Activated CD4-positive, alpha-beta T cell treated with anti-CD3 and anti-CD28 coated beads, Interleukin-2, amount 10 ng/mL, durations not matched to agents 24 days and 14 days (primary cell): ENCODE measurements at places on chromosomes 16 and 17. TPM values are rescaled to one million over a fixed set of nuclear protein-coding genes. Genes with fewer than 3 reads are reported as not detected.

DNA sequence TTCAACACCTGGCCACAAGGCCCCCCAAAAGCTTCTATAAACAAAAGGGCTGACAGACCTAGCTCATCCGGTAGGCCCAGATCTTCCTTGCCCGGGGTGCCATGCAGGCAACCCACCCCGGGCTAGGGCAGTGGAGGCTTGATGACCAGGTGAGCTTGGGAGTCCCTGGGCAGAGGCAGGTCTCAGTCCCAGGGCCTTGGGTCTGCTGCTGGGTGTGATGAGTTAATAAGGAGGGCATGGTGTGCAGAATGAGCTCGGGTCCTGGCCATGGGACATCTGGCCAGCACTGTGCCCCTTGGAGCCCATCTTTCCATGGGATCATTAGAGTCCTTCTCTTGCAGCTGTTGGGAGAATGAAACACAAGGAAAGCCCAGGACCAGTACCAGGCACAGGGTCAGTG, 20.2 kb upstream of the MPRIP start:
- DNase-seq = no peak

- DNase-seq = no peak
Measured at GRCh38 chr17:17770632-17771044, 66.1 kb downstream of the SREBF1 start.

DNA sequence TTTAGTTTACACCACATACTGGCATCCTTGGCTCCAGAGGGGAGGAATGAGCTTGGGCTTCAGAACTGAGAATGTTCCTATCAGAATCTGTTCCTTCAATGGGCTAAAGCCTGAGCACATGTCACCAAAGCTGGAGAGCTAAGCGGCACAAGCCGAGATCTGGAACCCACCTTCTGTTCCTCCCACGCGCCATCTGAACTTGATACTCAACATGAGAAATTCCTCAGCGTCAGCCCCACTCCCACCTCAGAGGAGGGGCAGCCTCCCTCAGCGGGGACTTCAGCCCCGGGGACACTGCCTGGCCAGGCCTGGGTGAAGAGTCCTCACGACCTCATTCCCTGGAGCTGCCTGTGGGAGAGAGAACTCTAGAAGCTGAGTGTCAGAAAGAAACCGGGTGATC, 22.8 kb upstream of the SLC47A1 start:
- DNase-seq = no peak

DNA sequence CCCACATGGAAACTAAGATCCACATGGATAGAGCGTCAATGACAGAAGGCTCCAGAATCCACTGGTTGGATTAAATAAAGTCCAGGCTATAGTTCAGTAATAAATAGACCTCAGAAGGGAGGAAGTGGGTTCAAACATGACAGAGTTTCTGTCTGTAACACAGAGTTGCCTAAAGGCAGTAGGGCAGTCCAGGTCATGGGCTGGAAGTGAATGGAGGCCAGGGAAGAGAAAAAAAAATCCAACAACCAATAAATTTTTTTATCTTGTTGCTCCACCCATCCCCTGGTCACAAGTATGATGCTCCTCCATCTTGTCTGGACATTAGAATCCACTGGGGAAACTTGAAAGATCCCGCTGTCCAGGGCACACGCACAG, 92.4 kb downstream of the RGS9 start:
- no peak for DNase-seq

Gene FKBP10
- 0.31 and 0.47 TPM in 2 replicates for total RNA-seq

DNA sequence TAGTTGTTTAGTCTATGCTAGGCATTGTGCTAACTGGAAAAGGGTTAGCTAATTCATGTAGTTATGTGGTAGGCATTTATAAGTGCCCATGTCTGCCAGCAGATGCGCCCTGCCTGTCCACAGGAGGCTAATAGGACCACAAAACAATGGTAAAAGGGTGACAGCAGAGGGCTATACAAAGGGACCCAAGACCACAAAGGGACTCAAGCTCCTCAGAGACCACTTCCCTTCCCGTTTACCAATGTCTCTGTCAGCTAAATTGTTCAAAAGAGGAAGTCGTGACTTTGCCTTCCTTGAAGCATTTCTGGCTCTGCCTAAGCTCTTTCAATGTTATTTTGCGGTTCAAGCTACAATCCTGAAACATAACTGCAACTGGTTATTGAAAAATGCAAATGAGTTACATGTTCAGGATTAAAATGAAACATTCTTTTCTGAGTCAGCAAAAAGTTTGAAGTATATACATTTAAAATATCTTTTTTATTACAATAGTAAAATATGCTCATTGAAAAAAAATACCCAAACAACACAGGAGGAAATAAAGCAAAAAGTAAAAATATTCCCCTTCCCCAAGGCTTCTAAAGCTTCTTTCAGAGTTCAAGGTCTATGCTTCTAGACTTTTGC, 149.2 kb downstream of the MAF start:
- peak; percentile 61 for DNase-seq

- DNase-seq = no peak
Measured at GRCh38 chr16:18803569-18804462, 2.5 kb upstream of the ARL6IP1 start.

DNA sequence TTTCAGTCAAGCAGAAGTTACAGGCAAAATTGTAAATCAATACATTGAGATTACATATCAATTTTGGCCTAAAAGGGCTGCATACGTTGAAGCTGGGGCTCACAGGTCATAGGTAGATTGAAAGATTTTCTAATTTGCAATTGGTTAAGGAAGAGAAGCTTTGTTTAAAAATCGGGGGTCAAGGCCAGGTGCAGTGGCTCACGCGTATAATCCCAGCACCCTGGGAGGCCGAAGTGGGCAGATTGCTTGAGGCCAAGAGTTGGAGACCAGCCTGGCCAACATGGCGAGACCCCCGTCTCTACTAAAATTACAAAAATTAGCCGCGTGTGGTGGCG, 68.4 kb downstream of the MARF1 start:
- no peak for DNase-seq

DNA sequence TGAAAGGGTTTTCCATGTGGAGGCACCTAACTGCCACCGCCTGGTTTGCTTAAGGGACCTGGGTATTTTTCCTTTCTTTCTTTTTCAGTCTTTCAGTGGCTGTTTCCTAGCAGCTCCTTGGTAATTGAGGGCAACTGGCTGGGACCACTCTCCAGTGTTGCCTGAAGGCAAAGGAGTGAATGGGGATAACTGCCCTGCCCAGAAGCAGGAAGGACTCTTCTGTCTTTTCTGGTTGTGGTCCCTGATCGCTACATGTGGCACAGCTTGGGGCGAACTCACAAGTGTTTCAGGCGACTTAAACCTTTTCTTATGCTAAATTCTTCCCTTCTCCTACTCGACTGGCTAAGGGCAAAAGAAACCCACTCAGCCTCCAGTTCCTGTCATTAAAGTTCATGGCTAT, 10.1 kb upstream of the TMEM98 start:
- DNase-seq = peak; percentile 42
